ENCODE measurements at places on chromosomes 5 and 9.

DNA sequence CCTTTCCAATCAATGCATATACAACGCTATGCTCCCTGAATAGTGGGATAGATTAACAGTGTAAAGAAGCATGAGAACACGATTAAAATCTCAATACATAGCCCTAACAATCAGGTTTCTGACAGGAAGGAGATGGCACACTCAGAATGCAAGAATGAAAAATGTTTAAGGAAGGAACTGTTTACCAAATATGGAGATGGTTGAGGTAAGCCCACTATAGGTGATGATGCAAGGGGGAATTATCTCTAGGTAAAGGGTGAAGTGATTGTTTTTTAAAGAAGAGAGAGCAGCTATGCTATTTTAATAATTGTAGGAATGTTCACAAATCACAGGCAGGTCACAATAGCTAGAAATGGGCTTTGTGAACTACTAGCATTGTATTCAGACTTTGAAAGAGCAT is 302.4 kb downstream of the CHSY3 start:
- DNase-seq, result no peak

- no peak for DNase-seq
Observed at GRCh38 chr9:71747576-71747975, 20.7 kb downstream of the CEMIP2 start.

GRCh38 chr9:133950629-133951111 is 41.5 kb downstream of the VAV2 start:
- DNase-seq, result no peak

DNA sequence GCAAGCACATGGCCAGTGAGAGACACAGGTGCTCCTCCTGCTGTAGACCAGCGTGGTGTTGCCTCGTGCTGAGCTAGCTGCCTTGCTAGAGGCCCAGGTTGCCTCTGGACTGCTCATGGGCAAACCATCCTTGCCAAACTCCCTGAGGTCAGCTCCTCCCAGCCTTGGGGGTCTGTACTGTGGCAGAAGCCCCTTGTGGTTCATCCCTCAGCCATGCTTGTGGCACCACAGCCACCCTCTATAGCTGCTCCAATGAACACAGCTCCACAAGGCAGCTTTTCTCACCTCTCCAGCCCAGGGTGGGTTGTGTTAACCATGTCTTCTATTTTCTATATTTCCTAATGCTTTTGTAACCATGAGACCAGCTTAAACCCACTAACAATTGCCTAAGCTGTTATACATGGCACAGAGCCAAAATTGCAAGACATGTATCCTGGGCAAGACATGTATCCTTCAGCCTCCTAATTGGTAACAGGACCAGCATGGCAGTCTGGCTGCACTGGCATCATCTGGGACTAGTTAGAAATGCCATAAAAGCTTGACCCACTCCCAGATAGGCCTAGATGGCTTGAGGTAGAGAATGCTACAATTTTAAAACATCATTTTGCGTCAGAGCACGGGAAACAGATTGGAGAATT is 183.1 kb upstream of the S1PR3 start:
- no peak for DNase-seq

- no peak for DNase-seq
Observed at GRCh38 chr5:13339093-13339492, 605.4 kb downstream of the DNAH5 start.

- DNase-seq, result no peak
Observed at GRCh38 chr5:142826741-142827492, 56.7 kb downstream of the ARHGAP26 start.

Measured in NCI-H187 (cell line).